Effector memory CD8-positive, alpha-beta T cell (primary cell): ENCODE measurements at places on chromosomes 16 and 17.

DNA sequence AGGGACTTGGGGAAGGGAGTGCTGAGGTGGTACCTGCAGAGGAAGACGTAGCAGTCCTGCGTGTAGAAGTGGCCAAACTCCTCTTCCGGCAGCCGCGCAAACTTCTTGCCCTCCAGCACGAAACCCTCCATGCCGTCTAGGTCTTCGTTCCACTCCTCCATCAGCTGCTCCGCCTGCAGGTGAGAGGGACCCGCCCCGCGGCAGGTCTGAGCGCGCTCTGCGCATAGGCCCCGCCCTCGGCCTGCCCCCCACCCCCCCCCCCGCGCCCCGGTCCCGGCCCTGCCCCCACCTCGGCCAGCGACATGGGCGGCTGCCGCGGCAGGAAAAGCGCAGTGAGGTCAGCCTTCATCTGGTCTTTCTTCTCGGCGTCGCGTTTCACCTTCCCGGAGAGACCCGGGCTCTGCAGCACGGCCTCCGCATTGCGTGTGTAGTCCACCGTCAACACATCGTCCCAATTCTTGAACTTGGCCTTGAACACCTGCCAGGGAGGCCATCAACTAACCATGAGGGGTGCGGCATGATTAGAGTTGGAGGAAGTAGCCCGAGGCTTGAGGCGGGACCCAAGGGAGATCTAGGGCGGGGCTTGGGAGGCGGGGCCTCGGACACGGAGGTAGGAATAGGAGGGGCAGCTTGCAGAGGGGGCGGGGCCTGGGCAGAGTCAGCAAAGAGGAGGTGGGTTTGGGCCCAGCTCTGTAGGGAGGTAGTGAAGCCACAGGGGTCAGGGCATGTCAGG is 11.5 kb downstream of the FLII start:
- DNase-seq = no peak

GRCh38 chr17:72560303-72561247 is 439.8 kb downstream of the SOX9 start:
- DNase-seq = peak; percentile 16

DNA sequence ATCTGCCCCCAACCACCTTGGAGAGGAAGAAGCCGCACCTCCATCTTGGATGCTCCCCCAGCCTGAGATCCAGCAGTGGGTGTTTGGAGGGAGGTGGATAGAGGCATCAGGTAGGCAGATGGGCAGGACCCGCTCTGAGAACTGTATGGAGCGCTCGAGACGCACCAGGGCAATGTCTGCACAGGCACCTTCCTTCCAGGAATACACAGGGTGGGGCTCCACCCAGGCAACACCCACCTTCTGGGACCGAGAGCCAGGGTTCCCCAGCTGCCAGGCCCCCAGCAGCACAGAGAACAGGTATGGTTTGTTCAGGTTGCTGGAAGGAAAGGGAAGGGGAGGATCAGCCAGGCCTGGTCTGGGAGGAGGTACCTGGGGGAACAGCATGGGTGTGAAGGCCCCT is 2.4 kb downstream of the PRSS22 start:
- no peak for DNase-seq

DNA sequence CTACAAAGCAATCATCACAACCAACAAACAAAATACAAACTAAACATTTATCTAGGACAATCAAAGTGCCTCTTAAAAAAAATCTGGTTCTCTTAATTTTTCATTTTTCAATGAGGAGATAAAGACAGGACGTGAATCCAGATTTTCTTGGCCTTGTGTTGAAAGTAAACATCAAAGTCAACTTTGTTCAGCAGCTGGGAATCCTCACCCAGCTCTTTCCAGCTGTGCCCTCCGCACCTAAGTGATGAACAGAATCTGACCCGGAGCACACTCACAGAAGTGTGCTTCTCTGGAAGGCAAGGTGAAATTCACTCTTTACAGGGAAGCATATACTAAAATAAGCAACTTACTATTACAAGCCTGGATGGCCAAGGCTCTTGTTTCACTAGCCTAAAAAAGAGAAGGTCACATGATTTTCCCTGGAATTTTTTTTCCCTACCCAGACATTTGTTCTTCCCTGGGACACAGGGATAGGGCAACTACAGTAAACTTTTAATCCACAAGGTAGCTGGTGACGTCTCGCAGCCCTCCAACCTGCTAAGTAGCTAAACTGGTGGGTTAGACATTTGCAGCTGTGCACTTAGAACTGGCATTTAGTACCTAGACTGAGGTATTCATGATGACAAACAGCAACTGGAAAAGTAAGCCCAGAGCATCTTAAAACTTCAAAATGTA is 3.2 kb downstream of the WIPI1 start:
- no peak for DNase-seq

DNA sequence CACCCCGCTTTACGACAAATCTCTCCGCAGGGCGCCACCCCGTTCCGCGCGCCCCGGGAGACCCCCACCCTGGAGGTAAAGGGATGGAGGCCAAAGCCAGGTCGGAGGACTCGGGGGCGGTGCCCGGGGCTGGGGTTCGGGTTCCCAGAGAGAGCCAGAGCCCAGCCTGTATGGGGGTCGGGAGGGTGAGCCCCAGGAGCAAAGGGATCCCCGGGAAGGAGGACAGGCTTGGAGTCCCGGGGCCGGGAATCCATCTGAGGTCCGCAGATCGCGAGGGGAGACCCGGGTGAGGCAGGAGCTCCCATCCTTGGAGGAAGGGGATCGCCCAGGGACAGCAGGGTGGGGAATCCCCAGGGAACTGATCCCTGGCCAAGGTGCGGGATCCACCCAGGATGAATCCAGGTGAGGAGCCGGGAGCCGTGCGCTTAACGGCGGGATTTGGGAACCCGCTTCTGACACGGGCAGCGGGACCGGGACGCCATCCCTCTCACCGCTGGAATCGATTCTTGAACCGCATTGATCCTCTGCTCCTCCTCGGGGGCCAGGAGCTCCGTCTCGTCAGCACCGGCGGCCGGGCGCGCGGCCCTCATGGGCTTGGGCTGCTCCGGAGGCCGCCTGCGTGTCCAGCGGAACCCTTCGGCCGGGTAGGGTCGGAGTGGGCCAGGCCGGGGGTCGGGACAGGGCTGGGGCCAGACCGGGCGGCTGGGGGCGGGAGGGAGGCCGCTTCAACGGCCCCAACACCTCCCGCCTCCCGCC is at the start of gene MMD:
Gene MMD (minus strand): TSS at position 657 of the 756 bp plus-strand sequence. CDS start 140 bp downstream, at position 517.
- DNase-seq = no peak

DNA sequence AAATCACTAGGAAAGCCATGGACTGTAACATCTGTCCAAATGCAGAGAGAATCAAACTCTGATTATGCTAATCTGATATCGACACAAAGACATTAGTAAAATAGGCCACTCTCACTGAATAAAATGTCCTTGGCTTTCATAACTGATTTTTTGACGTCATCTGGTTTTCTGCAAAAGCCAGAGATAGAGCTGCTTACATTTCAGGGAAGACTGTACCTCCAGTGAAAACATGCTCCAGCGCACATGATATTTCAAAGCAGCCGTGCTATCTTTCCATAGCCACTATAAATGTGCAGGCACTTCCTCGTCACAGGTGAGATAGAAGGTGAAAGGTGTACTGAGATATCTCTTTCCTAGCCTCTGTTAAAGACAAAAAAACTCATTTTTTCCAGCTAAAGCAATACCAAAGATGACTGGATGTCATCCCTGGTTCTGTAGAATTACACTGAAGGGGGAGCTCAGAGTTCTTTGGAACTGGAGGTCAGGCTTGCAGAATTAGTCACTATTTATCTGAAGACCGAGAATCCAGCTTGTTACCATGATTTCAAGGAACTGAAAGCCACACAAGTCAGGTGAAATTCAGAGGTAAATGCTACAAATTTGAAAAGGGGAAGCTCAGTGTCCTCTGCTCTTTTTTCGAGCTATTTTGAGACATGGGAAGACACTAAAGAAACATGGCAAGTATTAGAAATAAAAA is 249.5 kb downstream of the CA10 start:
- no peak for DNase-seq

DNA sequence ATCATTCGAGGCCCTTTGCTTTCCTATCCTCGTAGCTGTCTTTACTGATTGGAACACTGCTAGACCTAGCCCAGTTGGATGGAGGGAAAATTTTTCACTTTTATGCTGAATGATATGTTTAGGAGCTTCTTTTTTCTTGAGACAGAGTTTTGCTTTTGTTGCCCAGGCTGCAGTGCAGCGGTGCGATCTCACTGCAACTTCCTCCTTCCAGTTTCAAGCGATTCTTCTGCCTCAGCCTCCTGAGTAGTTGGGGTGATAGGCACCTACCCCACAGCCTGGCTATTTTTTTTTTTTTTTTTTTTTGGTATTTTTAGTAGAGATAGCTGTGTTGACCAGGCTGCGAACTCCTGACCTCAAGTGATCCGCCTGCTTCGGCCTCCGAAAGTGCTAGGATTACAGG is 17.3 kb upstream of the PSMC5 start:
- DNase-seq = no peak

GRCh38 chr17:27755706-27756466 is 44.4 kb downstream of the NOS2 start:
- DNase-seq = no peak

DNA sequence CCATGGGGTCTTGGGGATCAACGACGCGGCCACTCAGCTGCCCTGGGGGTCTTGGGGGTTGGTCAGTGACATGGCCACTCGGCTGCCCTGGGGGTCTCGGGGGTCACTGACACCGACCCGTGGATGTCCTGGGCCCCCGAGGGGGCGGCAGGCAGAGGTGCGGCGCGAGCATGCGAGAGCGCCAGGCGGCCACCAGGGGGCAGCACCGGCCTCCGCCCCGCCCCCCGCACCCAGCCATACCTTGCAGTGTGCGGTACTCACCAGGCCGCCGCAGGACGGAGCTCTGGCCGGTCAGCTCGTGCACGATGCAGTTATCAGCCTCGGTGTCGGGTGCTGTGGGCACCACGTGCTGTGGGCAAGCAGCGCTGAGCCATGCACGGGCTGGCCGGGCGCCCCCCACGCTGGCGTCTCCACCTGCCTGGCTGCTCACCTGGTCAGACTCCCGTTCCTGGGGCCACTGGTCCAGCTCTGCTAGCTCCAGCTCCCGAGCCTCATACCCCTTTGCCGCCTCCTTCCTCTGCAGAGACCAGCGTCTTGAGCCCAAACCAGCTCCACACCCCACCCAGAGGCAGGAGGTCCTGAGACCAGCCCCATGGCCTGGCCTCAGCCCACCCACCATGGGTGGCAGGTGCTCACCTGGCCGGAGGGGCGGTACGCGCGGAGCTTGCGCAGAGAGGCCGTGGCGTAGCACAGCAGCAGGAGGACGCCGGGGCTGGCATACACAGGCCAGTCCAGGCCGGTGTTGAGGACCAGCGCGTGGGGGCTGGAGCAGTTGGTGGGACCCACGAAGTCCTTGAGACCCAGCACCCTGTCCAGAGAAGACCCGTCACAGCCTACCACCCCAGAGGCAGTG is 31.2 kb downstream of the CTU2 start:
- DNase-seq = peak; percentile 70

DNA sequence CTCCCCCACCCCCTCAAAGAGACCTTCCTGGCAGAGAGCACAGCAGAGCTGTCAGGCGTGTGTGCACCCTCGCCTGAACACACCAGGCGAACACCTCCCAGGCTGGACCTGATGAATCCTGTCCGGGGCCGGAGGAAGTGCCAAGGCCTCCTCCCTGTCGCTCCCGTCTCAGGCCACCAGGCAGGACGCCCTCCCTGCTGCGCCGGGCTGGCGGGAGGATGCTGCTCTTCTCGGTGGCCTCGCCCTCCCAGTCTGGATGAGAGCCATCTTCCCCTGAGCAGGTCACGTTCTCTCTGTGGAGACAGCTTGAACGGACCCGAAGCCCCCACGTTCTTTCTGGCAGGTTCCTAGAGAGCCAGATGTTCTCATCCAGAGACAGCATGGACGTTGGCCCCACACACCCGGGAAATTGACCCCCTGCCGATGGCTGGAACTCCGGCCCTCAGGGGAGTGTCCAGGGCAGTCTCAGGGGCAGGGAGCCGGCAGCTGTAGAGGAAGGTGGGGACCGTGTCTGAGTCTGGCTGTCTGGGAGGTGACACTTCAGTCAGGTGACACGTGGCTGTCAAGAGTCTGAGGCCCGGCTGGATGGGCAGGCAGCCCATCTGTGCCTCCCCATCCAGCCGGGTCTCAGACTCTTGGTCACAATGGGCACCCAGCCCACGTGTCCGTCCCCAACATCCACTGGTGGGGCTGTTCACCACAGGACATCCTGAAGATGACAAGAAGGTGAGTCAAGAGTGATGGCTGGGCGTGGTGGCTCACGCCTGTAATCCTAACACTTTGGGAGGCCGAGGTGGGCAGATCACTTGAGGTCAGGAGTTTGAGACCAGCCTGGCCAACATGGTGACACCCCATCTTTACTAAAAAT is 5.0 kb upstream of the TIMP2 start:
- DNase-seq = no peak

DNA sequence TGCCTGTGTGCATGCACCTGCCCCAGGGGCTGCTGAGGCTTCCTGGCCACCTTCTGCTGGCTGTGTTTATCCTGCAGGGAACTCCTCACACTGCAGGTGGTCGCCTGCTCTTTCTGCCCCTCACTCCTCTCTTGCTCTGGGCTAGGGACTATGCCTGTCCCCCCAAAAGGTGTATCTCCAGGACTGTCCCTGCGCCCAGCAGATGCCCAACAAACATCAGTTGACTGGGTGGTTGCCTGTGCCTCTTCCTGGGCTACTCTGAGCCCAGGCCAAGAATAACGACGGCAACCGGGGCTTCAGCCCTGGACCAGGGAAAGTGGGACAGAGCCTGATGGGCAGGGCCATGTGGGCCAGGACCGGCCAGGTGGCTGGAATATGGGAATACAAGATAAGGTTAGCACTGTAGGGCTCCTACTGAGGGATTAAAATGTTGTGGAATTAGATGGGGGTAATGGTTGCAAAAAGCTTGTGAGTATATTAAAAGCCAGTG is 55.4 kb downstream of the VAC14 start:
- DNase-seq = no peak

DNA sequence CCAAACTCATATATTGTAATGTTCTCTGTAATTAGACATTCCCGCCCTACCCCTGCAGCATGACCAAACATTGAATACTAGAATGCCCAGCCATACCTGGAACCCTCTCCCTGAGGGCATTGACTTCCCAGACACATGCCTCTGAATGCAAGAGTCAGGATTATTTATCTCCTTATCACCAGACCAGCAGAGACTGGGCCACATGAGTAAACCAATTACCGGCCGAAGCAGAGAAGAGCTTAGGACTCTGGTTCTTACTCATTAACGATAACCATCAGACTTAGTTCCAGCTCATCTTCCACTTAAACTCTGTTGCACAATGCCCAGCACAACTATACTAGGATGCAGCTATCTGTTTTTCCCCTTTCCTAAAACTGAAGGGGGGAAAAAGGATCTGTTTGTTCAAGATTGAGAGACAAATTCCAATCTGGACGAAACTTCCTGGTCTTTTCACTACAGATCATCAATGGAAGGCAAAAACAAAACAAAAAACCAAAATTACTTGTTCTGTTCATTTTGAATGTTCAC is 88.2 kb upstream of the CORO6 start:
- no peak for DNase-seq

- DNase-seq = peak; percentile 87
Observed at GRCh38 chr16:89241187-89242007, 23.9 kb downstream of the ZNF778 start.
